ENCODE measurements at places on chromosomes 4 and X. TPM values are rescaled to one million over a fixed set of nuclear protein-coding genes. Genes with fewer than 3 reads are reported as not detected.

NEXMIF gene
- 0.55 TPM for total RNA-seq

AFM gene
- total RNA-seq: not detected

GRCh38 chr4:145320294-145320693 is 139.9 kb upstream of the OTUD4 start:
- H3K27me3 ChIP-seq: no peaks in the 10 kb centered on the region
- H3K27ac ChIP-seq: no peak overlapping the region

GRCh38 chr4:1910643-1911042 is 39.5 kb downstream of the NSD2 start:
- peak; percentile 37 for DNase-seq
- no peak overlapping the region for H3K4me3 ChIP-seq
- peaks cover 50% of the 10 kb centered on the region for H3K4me1 ChIP-seq

- no peaks in the 10 kb centered on the region for H3K36me3 ChIP-seq
- H3K27me3 ChIP-seq: no peaks in the 10 kb centered on the region
- no peak overlapping the region for H3K4me3 ChIP-seq
- H3K27ac ChIP-seq: no peak overlapping the region
- no peaks in the 10 kb centered on the region for H3K4me1 ChIP-seq
Measured at GRCh38 chrX:43525901-43526610, 130.0 kb upstream of the MAOA start.

- no peaks in the 10 kb centered on the region for H3K4me1 ChIP-seq
- peaks cover 2% of the 10 kb centered on the region for H3K27me3 ChIP-seq
- no peak overlapping the region for H3K27ac ChIP-seq
- no peak for DNase-seq
- H3K36me3 ChIP-seq: no peaks in the 10 kb centered on the region
Measured at GRCh38 chr4:95108883-95109421, 351.2 kb downstream of the BMPR1B start.

DNA sequence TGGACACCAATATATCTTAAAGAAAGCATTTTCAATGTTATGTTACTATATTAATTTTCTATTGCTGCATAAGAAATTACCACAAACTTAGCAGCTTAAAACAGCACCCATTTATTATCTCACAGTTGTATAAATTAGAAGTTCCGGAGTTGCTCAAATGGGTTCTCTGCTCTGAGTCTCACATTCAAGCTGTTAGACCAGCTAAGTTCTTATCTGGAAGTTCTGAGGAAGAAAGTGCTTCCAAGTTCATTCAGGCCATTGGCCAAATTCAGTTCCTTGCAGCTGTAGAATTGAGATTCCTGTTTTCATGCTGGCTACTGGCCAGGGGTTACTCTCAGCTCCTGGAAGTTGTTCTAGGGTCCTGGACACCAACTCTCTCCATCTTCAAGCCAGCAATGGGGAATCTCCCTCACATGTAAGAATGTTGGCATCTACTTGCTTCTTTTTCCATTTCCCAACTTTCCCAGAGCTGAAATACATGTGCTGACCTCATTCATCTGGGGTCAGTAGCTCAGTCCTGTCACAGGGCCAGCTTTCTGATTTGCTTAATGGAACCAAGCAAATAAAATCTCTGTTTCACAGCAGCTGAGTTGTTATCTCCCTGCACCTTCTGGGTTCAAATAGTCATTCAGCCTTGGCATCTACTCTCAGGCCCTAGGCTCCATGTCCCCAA is 99.6 kb upstream of the INTU start:
- H3K4me3 ChIP-seq: no peak overlapping the region
- no peaks in the 10 kb centered on the region for H3K36me3 ChIP-seq
- DNase-seq: no peak
- no peaks in the 10 kb centered on the region for H3K27me3 ChIP-seq

DNA sequence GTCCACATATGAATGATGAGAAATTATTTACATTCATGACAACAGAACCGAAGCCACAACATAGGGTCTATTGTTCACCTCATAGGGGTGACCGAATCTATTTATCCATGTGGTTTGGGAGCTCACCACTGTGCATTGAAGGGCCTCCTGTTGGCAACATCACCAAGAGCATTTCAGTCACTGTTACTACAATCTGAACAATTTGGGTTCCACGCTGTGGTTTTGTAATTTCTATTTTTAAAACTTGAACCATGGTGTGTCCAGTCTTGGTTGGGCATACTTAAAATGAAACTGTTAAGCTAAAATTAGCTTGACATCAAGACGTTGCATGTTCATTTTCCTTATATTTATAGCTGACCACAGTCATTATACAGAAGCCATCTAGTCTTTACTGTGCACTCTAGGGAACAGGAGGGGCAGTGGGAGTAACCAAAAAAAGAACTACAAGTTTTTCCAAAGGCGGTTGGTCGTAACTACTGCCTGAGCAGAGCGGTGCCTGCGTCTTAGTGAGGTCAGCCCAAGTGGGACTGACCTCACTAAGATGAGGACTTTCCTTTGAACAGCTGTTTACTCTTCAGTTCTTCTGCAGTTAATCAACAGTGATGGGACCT is 192.1 kb downstream of the SPRY1 start:
- H3K27me3 ChIP-seq: no peaks in the 10 kb centered on the region
- no peak overlapping the region for H3K27ac ChIP-seq
- peaks cover 2% of the 10 kb centered on the region for H3K36me3 ChIP-seq
- H3K4me1 ChIP-seq: peaks cover 30% of the 10 kb centered on the region

DNA sequence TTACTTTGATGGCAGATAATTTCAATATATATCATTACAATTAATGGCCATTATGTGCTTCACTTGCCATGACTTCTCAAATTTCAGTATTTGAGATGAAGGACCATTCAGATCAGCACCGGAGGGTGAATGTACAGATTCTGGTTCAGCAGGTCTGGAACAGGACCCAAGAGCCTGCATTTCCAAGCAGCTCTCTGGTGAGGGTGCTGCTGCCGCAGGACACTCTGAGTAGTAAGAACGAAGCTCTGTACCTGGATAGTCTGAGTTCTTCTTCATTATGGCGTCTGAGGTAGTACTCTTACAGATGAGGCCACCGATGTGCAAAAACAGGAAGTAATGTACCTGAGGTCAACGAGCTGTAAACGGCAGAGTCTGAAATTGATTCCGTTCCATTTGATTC is 228.2 kb downstream of the FBXW7 start:
- peaks cover 2% of the 10 kb centered on the region for H3K27me3 ChIP-seq
- no peaks in the 10 kb centered on the region for H3K36me3 ChIP-seq
- H3K4me3 ChIP-seq: no peak overlapping the region
- peaks cover 3% of the 10 kb centered on the region for H3K4me1 ChIP-seq
- H3K27ac ChIP-seq: no peak overlapping the region

DNA sequence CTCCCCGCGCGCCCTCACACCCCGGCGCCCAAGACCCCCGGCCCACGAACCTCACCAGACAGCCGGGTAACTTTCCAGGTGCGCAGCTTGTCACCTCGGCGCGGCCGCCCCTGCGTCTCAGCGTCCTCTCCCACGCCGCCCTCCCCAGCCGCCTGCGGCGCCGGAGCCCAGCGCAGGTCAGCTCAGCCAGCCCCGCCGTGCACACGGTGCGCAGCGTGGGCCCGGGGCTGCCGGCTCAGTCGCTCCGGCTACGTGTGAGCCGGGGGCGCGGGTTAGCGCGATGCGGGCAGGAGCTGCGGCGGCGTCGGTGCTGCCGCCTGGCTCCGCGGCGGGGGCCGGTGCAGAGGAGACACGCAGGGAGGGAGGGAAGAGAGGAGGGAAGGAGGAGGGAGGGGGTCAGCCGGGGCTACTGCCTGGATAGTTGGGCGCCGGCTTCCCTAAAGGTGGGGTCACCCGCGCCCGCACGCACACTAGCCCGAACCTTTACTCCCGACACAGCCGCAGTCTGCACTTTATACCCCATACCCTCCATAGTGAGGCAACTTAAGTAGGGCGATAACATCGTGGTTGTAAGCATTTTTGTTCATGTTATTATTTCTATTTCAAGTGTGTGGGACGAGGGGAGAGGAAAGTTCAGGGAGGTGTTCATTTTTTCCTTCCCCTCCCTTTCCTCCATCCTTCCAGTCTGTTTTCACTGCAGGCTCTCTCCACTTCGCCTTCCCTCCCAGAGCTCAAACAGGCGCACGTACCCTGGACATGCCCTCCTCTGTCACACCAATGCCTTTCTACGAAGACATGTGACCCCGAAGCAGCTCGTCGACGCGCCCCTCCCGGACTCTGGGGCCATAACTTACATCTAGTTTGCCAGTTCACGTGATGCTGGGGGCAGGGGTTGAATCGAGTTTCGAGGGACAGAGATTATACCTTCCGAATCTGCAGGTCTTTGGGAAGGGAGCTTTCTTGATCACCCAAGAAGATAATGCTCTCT is at the start of gene PRKG2:
PRKG2 (minus strand) TSS at position 342 of the 988 bp plus-strand sequence. CDS start 10,175 bp downstream, outside the sequence.
- no peaks in the 10 kb centered on the region for H3K36me3 ChIP-seq
- no peak within 1 kb of the TSS for H3K27ac ChIP-seq
- H3K27me3 ChIP-seq: peaks cover 34% of the 10 kb centered on the region
- H3K4me3 ChIP-seq: peak within 1 kb of the TSS; percentile 44

DNA sequence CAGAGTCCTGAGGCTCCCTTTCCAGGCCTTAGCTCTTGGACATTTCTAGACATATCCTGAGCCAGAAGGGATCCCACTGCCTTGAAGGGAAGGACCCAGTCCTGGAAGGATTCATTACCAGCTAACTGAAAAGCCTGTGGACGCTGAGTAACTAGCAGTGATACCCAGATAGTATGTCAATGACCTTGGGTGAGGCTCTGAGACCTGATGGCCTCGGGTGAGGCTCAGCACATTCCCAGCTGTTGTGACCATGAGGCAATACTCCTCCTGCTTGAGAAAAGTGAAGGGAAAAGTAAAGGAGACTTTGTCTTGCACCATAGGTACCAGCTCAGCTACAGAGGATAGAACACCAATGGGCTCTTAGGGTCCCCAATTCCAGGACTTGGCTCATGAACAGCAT is 268.1 kb downstream of the DKK2 start:
- H3K27ac ChIP-seq: no peak overlapping the region
- DNase-seq: no peak
- H3K4me1 ChIP-seq: no peaks in the 10 kb centered on the region
- H3K4me3 ChIP-seq: no peak overlapping the region
- no peaks in the 10 kb centered on the region for H3K27me3 ChIP-seq

GRCh38 chr4:143713553-143713952 is 13.1 kb upstream of the FREM3 start:
- peaks cover 3% of the 10 kb centered on the region for H3K27me3 ChIP-seq
- no peak overlapping the region for H3K4me3 ChIP-seq
- H3K4me1 ChIP-seq: no peaks in the 10 kb centered on the region
- no peaks in the 10 kb centered on the region for H3K36me3 ChIP-seq
- H3K27ac ChIP-seq: no peak overlapping the region
- no peak for DNase-seq

GRCh38 chr4:76755756-76756155 is 142.2 kb downstream of the SOWAHB start:
- H3K36me3 ChIP-seq: no peaks in the 10 kb centered on the region
- H3K27ac ChIP-seq: no peak overlapping the region
- no peak overlapping the region for H3K4me3 ChIP-seq
- no peaks in the 10 kb centered on the region for H3K4me1 ChIP-seq

DNA sequence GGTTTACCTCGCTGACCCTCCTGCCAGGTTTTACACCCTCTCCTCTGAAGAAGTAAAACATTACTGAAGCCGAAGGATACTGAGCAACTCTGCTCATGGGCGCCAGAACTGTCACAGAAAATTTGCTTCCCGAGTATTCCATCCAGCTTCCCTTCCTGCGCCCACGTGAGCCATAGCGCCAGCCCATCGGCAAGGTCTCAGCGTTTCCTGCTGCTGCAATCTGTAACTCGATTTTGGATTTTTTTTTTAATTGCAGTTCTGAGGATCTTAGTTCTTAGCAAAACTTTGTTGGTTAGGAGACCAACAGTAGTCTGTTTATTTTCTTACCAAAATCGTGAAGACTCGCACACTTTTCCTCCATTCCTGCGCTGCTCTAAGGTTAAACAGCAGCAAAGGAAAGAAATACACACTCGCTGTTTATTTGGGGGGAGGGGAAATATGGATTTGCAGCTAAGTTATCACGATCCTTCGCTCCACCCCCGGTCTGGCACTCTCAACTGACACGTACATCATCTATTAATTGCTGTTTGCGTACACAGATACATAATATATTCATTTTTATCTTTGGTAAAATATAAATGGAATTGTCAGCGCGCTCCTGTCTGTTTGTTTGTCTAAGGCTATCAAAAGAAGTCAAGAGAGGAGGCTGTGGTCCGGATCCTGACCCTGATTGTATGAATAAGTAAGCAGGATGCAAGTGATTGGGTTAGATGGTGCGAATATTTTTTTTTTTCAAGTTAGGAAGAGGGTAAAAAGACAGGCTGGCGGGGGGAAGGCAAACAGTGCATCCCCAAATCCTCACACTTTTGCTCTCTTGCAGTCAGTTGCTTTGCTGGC is at the start of gene TLL1:
TLL1 (plus strand) TSS at position 777 of the 837 bp plus-strand sequence. CDS start 668 bp downstream, outside the sequence.
- no peak for DNase-seq
- H3K4me1 ChIP-seq: peaks cover 13% of the 10 kb centered on the region
- H3K4me3 ChIP-seq: no peak within 1 kb of the TSS
- no peak within 1 kb of the TSS for H3K27ac ChIP-seq
- H3K27me3 ChIP-seq: peaks cover 42% of the 10 kb centered on the region
- H3K36me3 ChIP-seq: no peaks in the 10 kb centered on the region

GRCh38 chr4:87042221-87042620 is 107.4 kb downstream of the AFF1 start:
- peaks cover 21% of the 10 kb centered on the region for H3K4me1 ChIP-seq
- H3K4me3 ChIP-seq: no peak overlapping the region
- peaks cover 18% of the 10 kb centered on the region for H3K36me3 ChIP-seq
- DNase-seq: no peak
- H3K27me3 ChIP-seq: no peaks in the 10 kb centered on the region
- no peak overlapping the region for H3K27ac ChIP-seq

- no peaks in the 10 kb centered on the region for H3K27me3 ChIP-seq
- H3K36me3 ChIP-seq: peaks cover 23% of the 10 kb centered on the region
- peak; percentile 72 for DNase-seq
- H3K27ac ChIP-seq: peak within 1 kb of the TSS; percentile 95
- H3K4me3 ChIP-seq: peak within 1 kb of the TSS; percentile 89
- H3K4me1 ChIP-seq: peaks cover 22% of the 10 kb centered on the region
Measured at GRCh38 chrX:123961268-123962005, at the start of gene STAG2. TSS of gene STAG2 (plus strand) at chrX:123961706. CDS start at chrX:124022628, 60,922 bp downstream.

DNA sequence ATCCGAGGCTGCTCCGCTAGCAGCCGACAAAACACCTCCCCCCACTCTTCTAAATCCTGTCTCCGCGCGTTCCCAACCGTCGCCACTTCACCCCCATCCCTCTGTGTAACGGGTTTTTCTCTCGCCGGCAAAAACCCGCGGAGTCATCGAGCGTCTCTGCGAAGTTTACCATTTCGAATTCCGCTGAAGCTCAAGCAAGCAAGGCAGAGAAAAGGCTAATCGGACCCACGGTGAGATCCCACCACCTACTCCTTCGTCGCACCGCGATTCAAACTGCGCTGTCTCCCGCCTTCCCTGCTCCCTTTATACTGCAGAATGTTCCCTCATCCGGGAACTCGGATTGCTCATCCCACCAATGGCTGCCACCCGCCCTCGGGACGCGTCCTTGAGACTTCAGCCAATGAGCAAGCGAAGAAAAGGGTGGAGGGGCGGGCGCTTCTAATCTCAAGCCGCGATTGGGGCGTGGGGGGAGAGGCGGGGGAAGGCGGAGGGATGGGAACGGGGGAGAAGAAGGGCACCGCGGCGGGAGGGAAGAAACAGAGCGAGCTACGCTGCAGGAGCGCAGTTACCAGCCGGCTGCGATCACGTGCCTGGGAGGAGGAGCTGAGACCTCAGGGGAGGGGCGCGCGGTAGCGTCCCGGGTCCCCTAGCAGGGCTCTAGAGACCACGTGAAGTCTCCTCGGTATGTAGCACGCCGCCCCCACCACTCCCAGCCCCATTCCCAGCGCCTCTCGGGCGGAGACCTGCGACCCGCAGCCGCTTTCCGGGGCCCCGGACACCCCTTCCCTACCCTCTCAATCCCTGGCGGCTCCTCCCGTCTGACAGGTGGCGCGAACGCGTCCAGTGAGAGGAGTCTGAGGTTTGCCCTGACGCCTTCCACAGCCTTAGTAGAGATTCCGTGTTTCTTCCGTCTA is at the start of gene H2AZ1:
H2AZ1 (minus strand) TSS at position 277 of the 914 bp plus-strand sequence; CDS start at position 172, 105 bp downstream.
- peaks cover 30% of the 10 kb centered on the region for H3K4me1 ChIP-seq
- peaks cover 26% of the 10 kb centered on the region for H3K36me3 ChIP-seq
- DNase-seq: peak; percentile 99
- H3K4me3 ChIP-seq: no peak within 1 kb of the TSS
- no peaks in the 10 kb centered on the region for H3K27me3 ChIP-seq

All from activated CD8-positive, alpha-beta T cell treated with anti-CD3 and anti-CD28 coated beads, Interleukin-2, amount 10 ng/mL, durations not matched to agents 7 days and 5 days (primary cell).